ENCODE measurements at places on chromosomes 7 and 10.
A peak's percentile ranks its signal among the peaks of the same experiment; 100 is the strongest.

- no peak for DNase-seq
Measured at GRCh38 chr7:109259151-109259550, 689.5 kb downstream of the DNAJB9 start.

- DNase-seq: no peak
Measured at GRCh38 chr10:125343983-125344382, 183.6 kb upstream of the CTBP2 start.

GRCh38 chr10:4688601-4689000 lies 137.4 kb upstream of the AKR1E2 start:
- DNase-seq: no peak

DNA sequence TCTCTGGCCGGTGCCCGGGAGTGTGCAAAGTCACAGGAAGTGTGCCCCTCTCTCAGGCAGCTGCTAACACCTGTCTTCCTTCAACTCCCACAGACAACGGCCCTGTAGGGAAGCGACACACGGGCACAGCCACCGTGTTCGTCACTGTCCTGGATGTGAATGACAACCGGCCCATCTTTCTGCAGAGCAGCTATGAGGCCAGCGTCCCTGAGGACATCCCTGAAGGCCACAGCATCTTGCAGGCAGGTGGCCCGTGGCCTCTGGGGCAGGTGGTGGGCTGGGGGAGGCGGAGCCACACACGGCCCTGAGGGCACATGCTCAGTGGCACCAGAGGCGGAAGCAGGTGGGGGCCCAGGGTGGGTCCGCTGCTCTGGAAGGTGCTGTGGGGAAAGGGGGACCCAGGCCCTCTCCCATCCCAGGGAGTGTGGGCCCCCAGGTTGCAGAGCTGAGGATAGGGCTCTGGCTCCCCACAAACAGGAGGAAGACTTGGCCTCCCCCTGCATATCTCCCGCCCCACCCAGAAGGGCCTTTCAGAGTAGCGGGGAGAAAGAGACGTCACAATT lies 6.9 kb downstream of the C10orf105 start:
- no peak for DNase-seq

- peak; percentile 82 for DNase-seq
Measured at GRCh38 chr10:126387931-126388911, at the start of gene ADAM12. Gene ADAM12 (minus strand): TSS chr10:126388477. CDS start chr10:126388145, 332 bp downstream.

DNA sequence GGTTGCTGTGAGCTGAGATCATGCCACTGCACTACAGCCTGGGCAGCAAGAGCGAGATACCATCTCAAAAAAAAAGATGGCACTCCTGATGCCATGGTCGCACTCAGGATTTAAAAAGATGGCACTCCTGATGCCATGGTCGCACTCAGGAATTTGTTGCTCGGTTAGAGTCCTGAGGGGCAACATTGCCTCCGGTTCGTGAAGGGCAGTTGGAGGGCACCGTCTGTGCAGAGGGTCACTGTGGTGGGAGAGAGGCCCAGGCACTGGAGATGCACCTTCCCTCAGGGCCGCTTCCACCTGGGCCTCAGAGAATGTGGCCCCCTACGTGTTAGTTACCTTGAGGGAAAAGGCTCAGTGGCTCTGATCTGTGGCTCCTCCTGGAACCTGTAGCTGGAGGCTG lies 18.3 kb downstream of the GTPBP4 start:
- no peak for DNase-seq

DNA sequence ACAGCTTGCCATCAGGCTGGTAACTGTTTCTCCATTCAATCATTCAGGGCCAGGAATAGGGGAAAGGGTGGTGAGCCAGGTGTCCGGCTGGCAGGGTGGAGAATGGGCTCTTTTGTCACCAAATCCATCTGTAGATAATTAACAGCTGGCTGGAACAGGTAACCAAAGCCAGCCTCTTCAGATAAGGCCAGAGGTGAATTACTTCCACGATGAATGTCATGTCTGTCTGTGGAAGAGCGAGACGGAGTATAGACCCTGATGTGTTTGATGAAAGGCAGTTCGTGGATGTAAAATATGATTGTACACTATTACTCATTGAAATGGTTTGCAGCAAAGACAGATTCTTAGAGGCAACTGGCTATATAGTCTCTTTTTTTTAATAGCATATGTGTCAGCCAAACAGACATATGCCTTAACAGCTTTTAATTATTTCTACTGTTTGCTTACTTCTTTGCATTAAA lies 149.8 kb downstream of the KLF6 start:
- DNase-seq: no peak

DNA sequence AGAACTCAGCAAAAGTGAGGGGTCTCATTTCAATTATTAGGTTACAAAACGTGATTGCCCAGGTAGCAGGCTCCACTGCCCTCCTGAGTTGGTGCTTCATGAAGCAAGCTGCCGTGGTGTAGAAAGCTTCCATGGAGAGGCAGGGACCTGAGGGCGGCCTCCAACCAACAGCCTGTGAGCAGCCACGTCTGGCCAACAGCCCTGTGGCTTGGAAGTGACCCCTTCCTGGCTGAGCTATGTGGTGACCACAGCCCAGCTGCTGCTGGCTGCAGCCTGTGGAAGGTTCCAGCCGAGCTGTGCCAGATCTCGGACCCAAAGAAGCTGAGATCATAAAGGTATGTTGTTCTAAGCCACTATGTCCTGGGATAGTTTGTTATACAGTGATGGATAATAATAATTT lies 122.5 kb upstream of the KLF6 start:
- DNase-seq: no peak

DNA sequence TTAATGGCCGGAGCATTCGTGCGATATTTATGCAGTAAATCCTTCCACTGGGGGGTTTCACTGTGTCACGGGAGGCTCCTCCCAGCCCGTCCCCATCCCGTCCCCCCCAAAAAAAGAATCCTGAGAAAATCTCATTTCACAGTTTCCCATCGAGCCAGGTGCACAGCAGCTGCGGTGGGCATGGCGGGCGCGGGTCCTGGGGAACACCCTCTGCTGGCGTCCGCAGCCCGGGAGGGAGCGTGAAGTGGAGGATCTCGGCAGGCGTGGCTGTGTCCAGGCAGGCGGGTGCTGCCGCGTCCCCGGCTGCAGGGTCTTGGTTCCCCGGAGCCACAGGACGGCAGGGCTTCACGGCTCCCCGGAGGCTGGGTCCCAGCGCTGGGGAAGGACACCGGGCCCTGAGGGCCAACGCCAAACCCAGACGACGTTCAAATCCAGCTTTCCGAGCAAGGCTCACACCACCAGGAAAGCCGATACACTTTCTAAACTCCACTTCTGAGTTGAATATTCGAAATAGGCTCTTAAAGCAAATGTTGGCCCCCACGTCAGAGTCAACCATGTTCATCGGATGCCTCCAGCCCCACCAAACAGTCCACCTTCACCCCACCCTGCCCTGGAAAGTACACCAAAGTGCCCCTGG lies 55.7 kb downstream of the PDGFA start:
- no peak for DNase-seq

DNA sequence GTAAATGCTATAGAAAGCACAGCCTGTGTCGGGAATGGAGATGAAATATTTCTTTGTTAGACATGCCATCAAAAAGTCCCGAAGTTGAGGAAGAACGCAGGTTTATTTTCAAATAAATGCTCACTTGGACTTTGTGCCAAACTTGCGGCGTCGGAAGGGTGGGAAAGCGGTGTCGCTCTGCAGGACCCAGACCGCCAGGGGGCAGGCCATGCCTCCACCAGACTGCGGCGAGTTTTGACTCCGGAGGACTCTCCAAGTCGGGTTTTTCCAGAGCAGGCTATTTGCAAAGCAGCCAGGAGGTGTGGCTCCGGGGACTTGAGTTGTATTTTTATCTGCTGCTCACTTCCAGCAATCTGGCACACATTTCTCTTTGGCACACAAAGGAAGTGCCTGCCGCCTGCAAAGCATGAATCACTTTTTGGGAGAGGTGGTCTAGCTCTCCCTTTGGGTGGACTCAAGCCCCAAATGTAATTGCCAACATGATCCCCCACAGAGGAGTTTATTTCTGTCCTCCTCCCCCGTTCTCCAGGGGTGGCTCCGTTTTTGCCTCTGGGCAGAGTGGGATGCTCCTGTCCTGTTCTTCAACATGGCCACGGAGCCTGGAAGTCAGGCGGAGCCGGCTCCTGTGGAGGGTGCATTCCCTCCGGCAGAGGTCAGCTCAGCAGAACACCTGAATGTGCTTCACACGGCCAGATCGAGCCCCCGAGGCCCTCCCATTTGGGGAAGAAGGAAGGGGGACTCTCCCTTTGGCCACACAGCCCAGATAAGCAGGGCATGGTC lies 82.3 kb upstream of the GPR26 start:
- DNase-seq: peak; percentile 97

GRCh38 chr7:15016766-15017165 lies 114.2 kb upstream of the DGKB start:
- DNase-seq: no peak

GRCh38 chr10:49271346-49271745 lies 27.6 kb upstream of the C10orf71 start:
- no peak for DNase-seq

- no peak for DNase-seq
Measured at GRCh38 chr10:117350909-117351308, 24.3 kb downstream of the PDZD8 start.

DNA sequence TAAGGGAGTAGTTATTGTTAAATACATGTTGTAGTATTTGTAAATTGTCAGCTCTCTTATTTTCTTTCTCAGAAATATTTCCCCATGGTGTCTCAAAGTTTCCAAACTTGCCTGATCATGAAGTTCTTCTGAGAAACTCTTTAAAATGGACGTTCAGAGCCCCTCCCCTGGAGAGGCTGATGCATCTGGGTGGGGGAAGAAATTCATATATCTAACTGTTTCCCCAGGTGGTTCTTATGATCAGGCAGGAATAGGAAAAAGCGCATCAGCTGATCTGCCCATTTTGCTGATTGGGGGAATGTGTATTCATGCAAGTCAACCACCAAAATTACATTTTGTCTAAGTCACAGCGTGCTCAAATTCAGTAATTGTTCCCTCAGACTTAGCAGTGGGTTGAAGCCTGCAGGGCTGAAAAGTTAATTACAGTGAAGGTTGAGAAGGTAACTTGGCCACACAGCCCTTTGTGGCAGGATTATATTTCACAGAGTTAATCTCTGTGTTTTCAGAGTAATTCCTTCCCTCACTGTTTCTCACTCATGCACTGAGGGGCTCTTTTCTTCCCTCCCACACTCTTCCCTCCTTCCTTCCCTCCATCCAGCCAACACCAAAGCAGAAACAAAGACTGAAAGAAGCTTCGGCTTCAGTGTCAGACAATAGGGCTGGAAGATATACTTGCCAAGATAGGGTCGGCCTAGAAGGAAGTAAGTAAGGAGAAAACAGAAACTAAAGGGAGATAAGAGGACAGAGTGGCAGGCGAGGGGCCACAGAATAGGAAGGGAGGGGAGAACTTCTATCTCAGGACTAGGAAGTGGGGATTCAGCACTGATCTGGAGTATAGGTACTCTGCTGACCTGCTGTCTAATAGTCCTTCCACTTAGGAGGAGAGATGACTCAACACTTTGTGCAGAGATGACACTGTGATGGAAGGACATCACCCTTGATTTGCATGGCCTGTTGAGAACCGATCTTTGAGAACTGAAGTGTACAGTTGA lies 50.5 kb upstream of the STARD3NL start:
- no peak for DNase-seq

DNA sequence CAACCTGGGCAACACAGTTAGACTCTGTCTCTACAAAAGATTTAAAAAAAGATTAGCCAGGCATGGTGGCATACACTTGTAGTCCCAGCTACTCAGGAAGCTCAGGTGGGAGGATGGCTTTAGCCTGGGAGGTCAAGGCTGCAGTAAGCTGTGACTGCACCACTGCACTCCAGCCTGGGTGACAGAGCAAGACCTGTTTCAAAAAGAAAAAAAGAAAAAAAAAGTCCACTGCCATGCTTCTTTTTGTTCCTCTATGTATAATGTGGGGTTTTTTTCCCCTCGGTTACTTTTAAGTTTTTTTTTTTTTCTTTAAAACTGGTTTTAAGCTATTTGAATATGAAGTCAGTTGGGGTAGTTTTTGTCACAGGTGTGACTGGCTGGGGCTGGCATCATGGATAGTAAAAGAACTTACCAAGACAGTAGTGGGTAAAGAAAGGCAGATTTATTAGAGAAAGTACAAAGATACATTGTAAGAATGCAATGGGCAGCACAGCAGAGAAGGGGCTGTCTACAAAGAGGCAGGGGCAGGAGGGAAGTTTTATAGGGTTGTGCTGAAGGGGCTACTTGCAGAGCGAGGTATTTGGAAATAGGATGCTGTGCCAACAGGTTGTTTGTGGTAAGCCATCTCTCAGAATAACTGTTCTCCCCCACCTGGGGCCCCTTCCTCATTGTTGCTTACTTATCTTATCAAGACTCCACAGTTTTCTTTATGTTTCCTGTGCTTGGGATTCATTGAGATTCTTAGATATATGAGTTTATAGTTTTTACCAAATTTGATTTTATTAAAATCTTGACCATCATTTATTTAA lies 177.3 kb downstream of the PHTF2 start:
- DNase-seq: no peak

- DNase-seq: no peak
Measured at GRCh38 chr10:87966459-87966858, 103.0 kb downstream of the PTEN start.

DNA sequence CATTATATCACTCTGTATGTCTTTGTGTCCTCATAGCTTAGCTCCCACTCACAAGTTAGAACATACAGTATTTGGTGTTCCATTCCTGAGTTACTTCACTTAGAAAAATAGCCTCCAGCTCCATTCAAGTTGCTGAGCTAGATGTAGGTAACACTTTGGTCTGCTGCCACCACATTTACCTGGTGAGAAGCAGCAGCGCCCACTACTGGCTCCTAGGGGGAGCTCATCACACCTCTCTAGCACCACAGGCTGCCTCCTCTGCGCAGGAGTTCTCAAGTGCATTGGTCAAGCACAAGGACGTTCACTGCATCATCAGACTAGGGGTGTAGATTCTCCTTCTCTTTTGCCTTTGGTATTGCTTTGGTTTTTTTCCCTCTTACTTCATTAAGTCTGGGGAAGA lies 530.9 kb upstream of the AUTS2 start:
- DNase-seq: no peak

GRCh38 chr7:116153050-116153449 lies 57.3 kb upstream of the TES start:
- no peak for DNase-seq

GRCh38 chr7:33868166-33868565 lies 37.2 kb upstream of the BMPER start:
- peak; percentile 65 for DNase-seq

Data from adipocyte (in vitro differentiated cells).